ENCODE measurements at places on chromosomes 12 and 14.
A peak's percentile ranks its signal among the peaks of the same experiment; 100 is the strongest.

DNA sequence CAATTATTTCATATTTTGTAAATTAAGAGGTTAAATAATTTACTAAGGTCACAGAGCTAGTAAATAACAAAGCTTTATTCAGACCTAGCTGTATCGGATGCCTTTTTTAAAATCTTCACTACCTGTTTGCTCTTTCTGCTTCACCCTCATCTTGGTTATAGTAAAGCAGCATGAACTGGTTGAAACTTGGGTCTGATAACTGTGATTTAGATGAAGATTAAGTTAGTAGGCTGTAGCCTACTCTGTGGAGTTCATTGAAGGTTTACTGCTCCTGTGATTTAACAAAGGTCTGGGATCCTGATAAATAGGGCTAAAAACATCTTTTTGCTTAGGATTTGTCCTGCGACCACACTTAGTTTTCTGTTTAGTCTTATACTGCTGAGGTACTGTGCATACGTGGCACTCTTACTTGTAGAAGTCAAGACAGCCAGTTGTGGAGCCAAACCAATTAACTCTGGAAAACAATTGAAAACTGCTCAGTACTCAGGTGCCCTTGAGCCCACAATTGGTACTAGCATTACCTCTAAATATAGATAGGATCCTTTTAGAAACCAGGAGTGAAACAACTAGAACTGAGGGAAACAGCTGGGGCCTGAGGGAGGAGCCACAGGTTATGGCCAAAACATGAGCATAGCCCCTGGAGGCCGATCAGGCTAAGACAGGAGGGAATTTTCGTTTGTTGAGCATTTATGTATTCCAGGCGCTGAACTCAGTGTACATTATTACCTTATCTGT, 2.3 kb downstream of the SPATS2 start:
- peak; percentile 52 for DNase-seq

GRCh38 chr12:24888813-24889212, 60.1 kb downstream of the BCAT1 start:
- DNase-seq: peak; percentile 32

GRCh38 chr14:68145539-68145938, 326.0 kb downstream of the RAD51B start:
- DNase-seq: no peak

DNA sequence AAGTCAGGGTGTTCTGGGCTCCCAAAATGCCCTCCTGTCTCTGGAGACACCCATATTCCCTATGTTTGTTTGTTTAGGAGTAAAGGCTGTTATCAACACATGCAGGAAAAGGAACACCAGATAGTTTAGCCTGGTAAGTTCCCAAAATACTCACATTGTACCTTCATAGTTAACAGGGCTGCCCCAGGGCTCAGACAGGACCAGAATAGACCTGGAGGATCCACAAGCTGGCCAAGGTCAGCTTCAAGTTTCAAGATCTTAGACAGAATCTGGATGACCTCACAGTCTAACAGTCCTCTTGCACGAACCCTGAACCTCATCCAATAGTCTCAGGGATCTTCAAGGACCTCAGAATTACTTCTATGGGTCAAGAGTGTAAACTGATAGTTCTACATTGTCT, 18.1 kb upstream of the HSP90B1 start:
- DNase-seq: no peak

DNA sequence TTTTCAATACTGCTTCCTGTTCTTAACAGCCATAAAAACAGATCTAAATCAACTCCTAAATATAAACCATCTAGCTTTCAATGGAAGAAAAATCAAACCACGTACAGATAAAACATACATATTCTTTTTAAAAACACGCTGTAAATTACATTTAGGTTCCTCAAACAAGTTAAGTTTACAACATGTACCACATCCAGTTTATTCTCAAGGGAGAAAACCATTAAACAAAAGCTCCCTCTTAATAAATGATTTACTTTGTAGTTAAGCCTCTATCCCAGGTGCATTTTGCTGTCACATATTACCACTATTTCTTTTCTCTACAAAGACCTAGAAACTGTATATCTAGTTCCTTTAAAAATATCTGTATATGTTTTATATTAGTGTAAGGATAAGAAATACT, 3.1 kb downstream of the NUMB start:
- DNase-seq: no peak

- peak; percentile 84 for DNase-seq
Observed at GRCh38 chr12:82124711-82125380, 233.3 kb downstream of the CCDC59 start.

DNA sequence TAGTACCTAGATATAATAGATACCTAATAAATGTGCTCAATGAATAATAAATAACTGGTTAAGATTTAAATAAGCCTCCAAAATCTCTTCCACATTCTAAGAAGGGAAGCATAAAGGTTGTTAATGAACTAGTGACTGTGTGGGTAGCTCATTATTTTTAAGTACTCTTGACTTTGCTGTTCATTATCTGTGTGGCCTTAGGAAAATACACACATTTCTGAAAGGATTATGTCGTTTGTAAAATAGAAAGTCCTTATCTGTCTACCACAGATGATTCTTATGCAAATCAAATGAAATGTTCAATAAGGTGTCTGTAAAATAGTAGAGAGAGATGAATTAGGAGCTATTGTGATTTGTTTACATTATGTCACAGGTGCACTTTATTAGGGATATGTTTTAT, 119.5 kb downstream of the LRRK2 start:
- DNase-seq: no peak

- no peak for DNase-seq
Observed at GRCh38 chr12:66061557-66062289, 68.8 kb downstream of the LLPH start.
